Inflammatory macrophage treated with lipopolysaccharide for 4 hours (primary cell): ENCODE measurements at places on chromosomes 7 and 10.

GRCh38 chr7:7567898-7568531 lies 1.3 kb downstream of the MIOS start:
- DNase-seq: no peak

- peak; percentile 83 for DNase-seq
Observed at GRCh38 chr10:47160967-47161366, 139.0 kb upstream of the GDF10 start.

DNA sequence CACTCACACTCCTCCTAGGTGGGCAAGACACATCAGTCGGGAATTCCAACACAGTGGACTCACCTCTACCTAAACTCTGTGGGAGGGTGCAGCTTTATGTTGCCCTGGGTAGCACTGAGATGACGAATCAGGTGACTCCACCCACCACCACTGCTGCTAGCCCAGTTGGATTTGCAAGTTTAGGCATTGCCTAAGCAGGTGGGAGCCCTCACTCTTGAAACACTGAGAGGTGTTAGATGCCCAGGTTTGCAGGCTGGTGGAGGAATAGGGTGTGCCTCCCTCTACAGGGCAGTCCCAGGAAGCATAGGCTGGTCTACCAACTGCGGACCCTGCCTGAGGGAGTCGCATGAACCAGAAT lies 708.9 kb downstream of the POM121L12 start:
- DNase-seq: no peak

GRCh38 chr7:102978284-102978683 lies 65.5 kb downstream of the LRRC17 start:
- peak; percentile 33 for DNase-seq

DNA sequence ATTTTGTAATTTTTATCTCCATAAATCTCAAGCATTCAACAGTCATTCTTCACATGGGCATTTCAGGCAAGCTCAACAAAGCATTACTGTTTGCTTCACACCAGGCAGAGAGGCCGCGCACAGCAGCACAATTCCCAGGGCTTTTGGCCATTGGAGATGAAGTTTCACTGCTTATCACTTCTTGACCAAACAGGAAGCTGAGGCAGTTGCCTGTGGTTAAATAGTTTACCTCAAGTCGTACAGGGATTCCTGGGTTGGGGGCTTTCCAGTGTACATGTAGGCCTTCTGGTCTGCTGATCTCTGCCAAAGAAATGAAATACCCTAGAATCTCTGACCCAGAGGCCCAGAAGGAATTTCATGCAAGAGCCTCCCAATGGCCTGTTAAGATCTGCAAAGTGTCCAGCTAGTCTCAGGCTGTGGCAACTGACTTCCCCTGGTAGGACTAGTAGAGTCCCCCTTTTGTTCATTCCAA lies 11.2 kb upstream of the PRDX3 start:
- no peak for DNase-seq

DNA sequence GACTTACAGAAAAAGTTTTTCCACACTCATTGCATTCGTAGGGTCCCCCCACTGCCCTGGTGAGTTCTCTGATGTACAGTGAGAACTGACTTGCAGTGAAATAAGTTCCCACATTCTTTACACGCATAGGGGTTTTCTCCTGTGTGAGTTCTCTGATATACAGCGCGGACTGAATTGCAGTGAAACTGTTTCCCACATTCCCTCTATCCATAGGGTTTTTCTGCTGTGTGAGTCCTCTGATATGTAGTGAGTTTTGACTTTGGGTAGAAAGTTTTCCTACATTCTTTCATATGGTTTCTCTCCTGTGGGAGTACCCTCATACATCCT lies 147.0 kb downstream of the GLRX3 start:
- no peak for DNase-seq

GRCh38 chr10:29174389-29174788 lies 114.5 kb upstream of the LYZL1 start:
- DNase-seq: no peak

- DNase-seq: no peak
Observed at GRCh38 chr7:15403751-15404150, 158.1 kb downstream of the AGMO start.

- no peak for DNase-seq
Observed at GRCh38 chr10:13642293-13642692, 55.5 kb downstream of the PRPF18 start.

DNA sequence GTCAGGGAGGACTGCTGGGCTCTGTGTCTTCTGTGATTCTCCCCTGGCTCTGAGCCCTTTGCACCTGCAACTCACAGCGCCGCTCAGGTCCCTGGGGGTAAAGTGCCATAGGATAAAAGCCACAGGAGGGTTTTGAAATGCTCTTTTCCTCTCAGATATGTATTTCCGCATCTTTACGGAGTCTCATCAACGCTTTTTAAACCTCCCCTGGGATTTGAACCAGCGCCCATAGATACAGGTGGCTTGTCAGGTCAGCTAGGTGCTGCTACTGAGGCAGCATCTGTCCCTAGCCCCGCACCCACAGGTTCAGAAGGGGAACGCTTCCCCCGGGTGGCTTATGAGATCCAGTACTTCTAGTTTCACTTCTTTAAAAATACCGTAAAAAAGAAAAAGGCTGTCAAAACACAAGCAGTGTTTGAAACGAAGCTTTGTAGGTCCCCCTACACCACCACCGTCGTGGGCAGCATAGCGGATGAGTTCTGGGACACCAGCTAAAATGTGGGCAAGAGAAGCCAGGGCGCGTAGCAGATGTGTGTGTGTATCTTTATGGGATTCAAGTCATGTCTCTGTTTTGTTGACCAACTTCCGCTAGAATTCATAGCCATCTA lies 173.5 kb downstream of the CUX1 start:
- DNase-seq: peak; percentile 69

- no peak for DNase-seq
Observed at GRCh38 chr10:85641479-85642009, 725.1 kb downstream of the GRID1 start.

GRCh38 chr7:117034851-117035464 lies 81.7 kb downstream of the ST7 start:
- DNase-seq: no peak
